ENCODE measurements at places on chromosomes 1 and 21.

GRCh38 chr1:183710734-183711133 is 57.6 kb upstream of the APOBEC4 start:
- no peak for DNase-seq

GRCh38 chr1:8767006-8767405 is 50.4 kb downstream of the RERE start:
- no peak for DNase-seq

DNA sequence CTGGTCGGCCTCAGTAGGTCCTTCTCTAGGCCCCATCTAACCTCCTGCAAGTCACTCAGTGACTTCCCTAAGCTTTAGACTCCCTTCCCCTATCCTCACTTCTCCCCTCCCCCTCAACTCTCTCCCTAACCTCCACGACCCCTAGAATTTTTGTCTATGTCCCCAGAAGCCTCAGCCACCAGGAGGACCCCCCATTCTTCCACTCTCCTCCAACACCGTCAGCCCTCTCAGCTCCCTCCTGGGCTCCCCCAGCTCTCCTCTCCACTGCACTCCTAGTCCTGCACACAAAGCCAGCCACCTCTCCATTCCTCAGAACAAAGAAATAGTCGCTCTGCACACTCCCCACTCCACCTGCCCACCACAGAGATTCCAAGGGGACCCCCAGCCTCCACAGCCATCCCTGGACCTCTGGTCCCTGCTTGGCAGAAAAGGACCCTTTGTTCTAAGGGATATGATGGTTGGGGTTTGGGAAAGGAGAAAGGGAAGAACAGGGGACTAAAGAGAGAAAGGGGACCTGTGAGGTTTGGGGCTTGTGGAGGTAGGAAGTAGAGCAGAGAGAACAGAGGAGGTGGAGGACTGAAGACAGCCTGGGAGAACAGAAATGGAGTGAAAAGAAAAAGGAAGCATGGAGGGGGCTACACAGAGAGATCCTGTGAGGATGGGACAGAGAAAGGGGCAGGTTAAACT is 2.8 kb downstream of the ARHGEF2 start:
- DNase-seq: no peak

- DNase-seq: no peak
These were observed 112.3 kb upstream of the NFIA start for GRCh38 chr1:60969971-60970509.

- no peak for DNase-seq
These were observed 28.3 kb upstream of the VASH2 start for GRCh38 chr1:212922016-212922415.

- DNase-seq: peak; percentile 5
These were observed 340.1 kb downstream of the SETD4 start for GRCh38 chr21:35720208-35720731.

DNA sequence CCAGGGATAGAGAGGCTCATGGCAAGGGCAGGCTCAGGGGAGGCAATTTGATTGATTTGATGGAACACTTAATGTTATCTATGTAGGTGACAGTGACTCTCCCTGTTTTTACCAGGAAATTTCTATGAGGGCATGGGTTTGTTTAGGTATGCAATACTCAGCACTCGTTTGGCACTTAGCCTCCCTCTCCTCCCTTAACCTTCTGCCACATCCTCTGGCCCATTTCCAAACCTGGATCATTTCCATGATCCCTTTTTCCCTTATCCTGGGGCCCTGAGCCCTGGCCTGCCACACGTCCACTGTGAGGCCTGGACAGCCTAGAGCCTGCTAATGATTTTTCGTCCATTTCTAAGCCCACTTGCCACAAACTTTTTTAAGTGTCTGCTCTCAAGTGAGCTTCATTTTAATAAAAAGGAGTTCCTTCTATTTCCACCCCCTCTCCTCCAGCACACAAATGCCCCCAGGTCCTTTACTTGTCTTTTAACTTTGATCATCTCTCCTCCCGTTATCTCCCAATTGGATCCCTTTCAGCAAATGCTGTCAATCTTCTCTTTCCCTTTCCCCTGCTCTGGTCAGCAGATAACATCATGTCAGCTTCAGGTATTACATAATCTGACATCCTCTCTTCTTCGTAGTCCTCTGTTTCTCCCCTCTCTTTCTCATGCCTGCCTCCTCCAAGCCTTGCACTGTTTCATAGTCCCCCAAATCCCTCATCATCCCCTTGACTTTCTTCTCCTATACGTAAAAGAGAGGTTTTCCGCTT is 37.8 kb upstream of the GADD45A start:
- DNase-seq: no peak

DNA sequence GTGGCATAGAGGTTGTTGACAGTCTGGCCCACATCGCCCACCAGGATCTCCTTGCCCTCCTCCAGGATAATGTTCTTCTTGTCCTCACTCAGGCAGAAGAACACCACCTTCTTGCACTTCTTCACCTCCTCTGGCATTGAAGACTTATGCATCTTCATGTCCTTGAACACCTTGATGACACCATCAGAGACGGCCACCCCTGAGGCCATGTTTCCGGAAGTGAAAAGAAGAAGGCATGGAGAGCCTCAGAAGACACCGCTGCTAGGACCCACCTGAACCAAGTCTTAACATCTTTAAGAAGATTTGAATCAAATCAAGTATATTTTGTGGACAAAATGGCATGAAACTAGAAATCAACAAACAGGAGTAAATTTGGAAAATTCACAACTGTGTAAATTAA is 56.2 kb downstream of the C1orf185 start:
- DNase-seq: no peak

- DNase-seq: no peak
These were observed 124.2 kb upstream of the IFFO2 start for GRCh38 chr1:19080721-19081120.

GRCh38 chr1:207333009-207333600 is 11.6 kb downstream of the CD55 start:
- DNase-seq: no peak

DNA sequence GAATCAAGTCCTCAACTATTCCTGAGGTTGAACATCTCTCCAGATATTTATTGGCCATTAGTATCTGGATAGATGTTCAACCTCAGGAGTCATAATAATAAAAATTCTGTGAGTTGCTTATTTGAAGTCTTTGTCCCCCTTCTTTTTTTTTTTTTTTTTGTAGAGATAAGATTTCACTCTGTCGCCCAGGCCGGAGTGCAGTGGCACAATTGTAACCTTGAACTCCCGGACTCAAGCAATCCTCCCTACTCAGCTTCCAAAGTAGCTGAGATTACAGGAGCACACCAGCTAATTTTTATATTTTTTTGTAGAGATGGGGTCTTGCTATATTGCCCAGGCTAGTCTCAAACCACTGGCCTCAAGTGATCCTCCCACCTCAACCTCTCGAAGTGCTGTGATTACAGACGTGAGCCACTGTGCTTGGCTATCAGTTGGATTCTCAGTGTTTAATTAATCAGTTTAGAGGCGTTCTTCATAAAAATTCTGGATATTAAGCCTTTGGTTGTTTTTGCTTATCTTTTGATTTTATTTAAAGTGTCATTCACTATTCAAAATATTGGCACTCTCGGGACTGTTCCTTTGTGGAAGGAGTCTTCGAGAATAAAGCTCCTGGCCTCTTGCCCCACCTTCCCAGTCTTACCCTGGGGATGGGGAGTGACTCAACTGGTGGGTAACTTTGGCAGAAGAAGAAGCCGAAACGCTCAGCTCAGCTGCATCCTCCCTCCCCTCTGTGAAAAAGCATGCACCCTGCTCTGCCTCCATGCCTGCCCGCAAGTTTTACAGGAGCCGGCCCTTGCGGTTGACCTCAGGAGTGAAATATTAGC is 11.2 kb upstream of the HYI start:
- no peak for DNase-seq

Measured in Kasumi-1 (cell line).